ENCODE measurements at places on chromosomes 12 and 14. TPM values are rescaled to one million over a fixed set of nuclear protein-coding genes. Genes with fewer than 3 reads are reported as not detected.

- peaks cover 2% of the 10 kb centered on the region for H3K36me3 ChIP-seq
- peak; percentile 40 for DNase-seq
- H3K27me3 ChIP-seq = no peaks in the 10 kb centered on the region
- H3K27ac ChIP-seq = peak overlapping the region; percentile 97
- peaks cover 61% of the 10 kb centered on the region for H3K4me1 ChIP-seq
Observed at GRCh38 chr14:75279763-75280290, 1.2 kb downstream of the FOS start.

Gene POTEM
- total RNA-seq = not detected

DNA sequence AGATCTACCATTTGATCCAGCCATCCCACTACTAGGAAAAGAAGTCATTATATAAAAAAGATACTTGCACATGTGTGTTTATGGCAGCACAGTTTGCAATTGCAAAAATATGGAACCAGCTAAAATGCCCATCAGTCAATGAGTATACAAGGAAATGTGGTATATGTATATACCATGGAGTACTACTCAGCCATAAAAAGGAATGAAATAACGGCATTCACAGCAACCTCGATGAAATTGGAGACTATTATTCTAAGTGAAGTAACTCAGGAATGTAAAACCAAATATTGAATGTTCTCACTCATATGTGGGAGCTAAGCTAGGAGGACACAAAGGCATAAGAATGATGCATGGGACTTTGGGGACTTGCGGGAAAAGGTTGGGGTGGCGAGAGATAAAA lies 402.6 kb downstream of the RAD51B start:
- no peak overlapping the region for H3K4me3 ChIP-seq
- H3K4me1 ChIP-seq = peaks cover 9% of the 10 kb centered on the region
- H3K27me3 ChIP-seq = no peaks in the 10 kb centered on the region
- H3K27ac ChIP-seq = no peak overlapping the region
- no peaks in the 10 kb centered on the region for H3K36me3 ChIP-seq
- DNase-seq = no peak

Gene ADAM20
- total RNA-seq = 3.1 TPM

GRCh38 chr14:48584031-48584430 lies 908.6 kb upstream of the MDGA2 start:
- no peak overlapping the region for H3K4me3 ChIP-seq
- DNase-seq = no peak
- no peaks in the 10 kb centered on the region for H3K4me1 ChIP-seq
